GM03348 (cell line): ENCODE measurements at places on chromosomes 11 and 22.

DNA sequence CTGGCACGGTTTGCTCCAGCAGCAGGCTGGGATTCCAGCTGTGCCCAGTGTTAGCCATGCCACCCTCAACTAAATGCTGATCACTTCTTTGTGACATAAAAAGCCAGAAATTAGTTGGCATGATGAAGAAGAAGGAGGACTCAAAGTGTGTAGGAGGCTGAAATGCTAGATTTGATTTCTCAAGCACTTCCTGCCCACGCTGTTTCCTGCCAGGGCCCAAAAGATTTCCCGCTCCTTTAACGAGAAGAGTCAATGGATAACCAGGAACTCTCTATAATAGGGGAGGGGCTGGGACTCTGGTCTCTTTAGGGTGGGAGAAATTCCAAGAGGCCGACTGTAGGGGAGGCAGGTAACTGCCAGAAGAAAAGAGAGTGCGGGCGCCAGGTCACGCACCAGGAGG, 26.4 kb downstream of the APOL3 start:
- no peak for DNase-seq

DNA sequence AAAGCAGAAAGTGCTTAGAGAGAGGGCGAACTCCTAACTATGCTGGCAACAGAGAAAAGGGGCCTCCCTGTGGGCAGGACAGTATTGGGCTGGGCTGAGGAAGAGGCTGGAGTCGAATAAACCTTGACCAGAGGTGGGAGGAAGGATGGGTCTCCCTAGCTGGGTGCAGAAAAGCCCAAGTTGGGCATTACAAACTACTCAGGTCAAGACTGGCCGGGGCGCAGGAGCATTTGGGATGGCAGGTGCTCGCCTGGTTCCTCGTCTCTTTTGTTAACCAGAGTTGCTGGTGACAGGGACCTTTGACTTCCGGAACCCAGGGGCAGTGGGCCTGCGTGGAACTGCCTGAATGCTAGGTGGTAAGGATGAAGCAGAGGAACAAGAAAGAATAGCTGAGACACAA, 80.3 kb upstream of the SHISAL1 start:
- DNase-seq = no peak

- DNase-seq = no peak
Observed at GRCh38 chr11:19913893-19914249, 201.2 kb downstream of the NAV2 start.

DNA sequence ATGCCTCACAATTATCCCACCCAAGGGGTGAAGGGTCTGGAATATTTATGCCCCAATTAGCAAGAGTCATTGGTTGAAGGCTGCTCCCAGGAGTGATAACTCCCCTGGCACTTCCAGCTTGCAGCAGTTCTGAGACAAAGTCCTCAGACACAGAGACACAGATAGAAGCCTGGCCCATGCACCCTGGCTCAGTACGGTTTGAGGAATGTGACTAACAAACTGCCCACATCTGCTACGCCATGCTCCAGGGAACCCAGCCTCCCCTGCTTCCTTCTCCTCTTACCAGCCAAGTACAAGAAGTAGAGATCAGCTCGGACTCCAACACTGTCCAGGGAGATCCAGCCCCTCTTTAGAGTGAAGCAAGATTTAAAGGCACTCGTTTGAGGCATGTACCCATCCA, 48.5 kb upstream of the BMAL1 start:
- peak; percentile 60 for DNase-seq

DNA sequence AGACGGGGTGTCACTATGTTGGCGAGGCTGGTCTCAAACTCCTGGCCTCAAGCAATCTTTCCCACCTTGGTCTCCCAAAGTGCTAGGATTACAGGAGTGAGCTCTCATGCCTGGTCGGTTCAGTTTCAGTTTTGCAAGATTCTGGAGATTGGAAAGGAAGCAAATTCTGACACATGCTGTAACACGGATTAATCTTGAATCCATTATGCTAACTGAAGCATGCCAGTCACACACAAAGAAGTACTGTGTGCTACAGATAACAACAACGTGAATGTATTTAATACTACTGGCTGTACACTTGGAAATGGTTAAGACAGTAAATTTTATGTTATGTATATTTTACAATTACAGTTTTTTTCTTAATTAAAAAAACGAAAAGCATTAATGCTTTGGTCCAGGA, 107.6 kb downstream of the MED15 start:
- DNase-seq = no peak

DNA sequence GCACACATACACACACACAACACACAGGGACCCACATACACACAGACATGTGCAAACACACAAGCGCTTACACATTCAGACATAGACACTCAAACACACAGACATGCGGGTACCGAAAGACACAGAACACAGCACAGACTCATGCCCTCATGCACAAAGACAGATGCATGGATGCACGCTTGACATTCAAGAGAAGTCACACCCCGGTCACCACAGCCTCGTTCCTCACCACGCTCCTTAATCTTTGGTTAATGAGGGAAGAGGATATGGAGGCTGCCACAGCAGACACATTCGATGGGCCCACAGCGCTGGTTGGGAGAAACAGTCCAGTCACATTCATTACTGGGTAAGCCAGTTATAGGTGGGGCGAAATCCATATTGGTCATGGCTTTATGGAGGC, 51.9 kb upstream of the EIF3D start:
- DNase-seq = no peak

DNA sequence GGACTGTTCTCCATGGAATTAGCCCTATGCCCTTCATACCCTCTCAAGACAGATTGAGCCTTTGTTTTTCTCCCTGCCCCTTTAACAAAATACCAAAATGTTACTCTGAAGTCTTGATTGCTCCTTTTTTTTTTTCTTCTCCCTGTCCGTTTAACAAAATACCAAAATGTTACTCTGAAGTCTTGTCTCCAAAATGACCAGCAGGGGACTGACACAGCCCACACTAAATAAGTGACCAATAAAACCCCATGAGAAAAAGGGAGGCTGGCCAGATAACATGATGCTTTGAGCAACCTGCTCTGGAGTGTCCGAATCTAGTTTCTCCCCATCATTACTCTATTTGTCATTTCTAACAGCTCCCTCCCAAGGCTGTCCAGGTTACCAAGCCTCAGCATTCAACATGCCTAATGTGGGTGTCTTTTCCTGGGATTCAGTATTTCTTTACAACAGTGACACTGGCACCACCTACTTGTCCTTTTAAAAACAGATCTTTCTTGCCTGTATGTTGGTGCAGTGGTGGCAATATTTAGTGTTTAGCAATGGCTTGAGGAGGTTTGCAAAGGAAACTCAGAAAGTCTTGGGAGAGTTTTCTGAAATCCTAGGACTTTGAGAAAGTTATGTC, 42.7 kb upstream of the SLC1A2 start:
- no peak for DNase-seq

GRCh38 chr11:35661534-35661933, 1.0 kb upstream of the TRIM44 start:
- DNase-seq = no peak

GRCh38 chr11:45578316-45578715, 87.1 kb downstream of the CHST1 start:
- DNase-seq = no peak

DNA sequence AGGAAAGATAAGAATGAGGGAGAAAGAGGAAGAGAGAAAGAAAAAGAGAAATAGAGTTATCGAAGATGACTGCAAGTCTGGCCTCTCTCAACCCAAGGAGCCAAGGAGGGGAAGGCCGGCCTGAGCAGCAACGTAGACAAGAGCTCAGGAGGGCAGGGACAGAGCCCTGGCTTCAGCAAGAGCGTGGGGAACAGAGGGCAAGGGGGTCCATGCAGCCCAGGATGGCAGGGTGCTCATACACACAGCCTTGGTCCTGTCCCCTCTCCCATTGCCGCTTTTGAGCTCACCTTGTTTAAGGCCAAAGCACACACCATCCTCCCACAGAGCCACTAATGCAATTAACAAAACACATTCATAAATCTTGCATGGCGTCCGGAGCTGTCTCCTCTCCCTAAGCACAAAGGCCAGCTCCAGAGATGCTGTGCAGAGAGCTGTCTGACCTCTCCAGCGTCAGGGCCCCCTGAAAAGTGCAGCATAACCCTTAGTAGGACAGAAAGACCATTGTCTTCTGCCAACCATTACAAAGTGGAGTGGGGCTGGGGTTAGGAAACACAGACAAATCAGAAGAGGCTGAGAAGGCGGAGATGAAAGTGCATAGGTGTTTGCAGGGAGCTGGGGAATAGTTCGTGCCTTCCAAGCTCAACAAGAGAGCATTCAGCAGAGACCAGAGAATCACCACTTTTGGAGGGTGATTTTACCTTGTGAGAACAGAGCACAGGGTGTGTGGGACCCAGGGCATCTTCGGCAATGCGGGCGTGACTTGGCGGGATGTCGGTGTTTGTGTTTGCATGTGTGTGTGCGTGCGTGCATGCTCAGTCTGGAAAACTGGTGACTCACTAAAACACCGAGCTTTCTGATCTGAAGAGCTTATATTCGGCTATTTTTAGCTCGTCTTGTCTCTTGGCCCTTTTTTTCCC, 28.2 kb upstream of the JAM3 start:
- DNase-seq = no peak

DNA sequence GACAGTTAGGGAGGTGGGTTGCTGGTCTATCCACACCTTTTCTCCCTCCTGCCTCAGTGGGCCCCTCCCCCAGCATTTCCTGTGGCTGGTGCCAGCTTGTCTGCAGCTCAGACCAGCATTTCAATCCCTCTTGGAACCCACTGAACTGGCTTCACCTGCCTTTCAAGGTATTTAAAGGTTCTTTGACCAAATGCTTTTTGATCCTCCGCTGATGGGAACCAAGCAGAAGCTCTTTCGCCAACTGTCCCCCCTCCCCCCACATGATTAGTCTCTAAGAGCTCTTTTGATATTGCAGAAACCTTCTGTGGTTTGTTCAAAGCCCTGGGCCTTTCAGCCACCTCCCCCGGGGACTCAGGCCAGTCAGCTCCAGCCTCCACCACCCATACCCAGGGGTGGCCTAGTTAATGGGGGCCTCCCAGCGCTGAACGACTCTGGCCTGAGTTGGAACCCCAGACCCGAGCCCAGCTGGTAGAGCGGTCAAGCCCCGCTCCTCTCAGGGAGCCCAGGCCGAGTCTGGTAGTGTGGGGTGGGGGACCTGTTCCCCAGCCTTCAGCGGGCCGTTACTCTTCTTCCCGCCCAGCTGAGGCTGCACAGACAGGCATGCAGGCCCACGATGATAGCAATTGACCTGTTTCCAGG, 6.0 kb upstream of the SYT7 start:
- no peak for DNase-seq

DNA sequence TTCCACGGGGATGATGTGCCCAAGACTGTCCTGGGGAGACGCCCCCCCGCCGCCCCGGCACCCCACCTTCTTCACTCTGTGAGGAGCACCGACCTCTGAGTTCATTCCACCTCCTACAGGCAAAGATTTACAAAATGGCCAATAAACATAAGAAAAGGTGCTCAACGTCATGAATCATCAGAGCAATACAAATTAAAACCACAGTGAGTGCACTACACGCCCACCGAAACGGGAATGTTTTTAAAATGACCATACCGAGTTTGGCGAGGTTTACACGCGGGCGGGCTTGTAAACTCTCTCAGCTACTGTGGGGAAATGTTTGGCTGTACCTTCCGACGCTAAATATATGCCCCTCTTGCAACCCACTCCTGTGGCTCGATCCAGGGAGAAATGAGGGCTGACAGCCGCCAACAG, 7.9 kb downstream of the NPTXR start:
- DNase-seq = no peak

GRCh38 chr11:32987851-32988250, 27.8 kb upstream of the DEPDC7 start:
- no peak for DNase-seq

GRCh38 chr11:62539238-62539925, 7.2 kb downstream of the AHNAK start:
- DNase-seq = peak; percentile 95

- peak; percentile 53 for DNase-seq
Observed at GRCh38 chr22:28899199-28899853, 16.0 kb downstream of the ZNRF3 start.

DNA sequence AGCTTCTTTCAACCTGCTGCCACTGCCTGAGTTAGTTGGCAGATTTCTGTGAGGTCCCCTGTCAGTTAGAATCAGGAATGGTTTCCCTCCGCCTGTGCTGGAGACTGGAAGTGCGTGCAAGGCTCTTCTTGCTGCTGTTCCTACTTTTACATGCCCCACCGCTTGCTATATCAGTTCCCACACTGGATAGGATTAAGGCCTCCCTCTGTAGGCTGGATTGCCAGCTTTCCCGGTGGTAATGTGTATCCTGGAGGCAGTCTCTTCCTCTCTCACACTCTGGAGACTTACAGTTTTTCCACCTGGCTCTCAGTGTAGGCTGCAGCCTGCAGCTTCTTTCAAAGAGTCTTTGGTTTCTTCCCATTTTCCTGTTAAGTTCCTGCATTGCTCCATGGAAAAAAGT, 66.5 kb downstream of the ARHGAP42 start:
- no peak for DNase-seq

GRCh38 chr11:3136546-3137455, 28.3 kb downstream of the OSBPL5 start:
- no peak for DNase-seq

- no peak for DNase-seq
Observed at GRCh38 chr11:57466680-57467079, 6.4 kb downstream of the RTN4RL2 start.

DNA sequence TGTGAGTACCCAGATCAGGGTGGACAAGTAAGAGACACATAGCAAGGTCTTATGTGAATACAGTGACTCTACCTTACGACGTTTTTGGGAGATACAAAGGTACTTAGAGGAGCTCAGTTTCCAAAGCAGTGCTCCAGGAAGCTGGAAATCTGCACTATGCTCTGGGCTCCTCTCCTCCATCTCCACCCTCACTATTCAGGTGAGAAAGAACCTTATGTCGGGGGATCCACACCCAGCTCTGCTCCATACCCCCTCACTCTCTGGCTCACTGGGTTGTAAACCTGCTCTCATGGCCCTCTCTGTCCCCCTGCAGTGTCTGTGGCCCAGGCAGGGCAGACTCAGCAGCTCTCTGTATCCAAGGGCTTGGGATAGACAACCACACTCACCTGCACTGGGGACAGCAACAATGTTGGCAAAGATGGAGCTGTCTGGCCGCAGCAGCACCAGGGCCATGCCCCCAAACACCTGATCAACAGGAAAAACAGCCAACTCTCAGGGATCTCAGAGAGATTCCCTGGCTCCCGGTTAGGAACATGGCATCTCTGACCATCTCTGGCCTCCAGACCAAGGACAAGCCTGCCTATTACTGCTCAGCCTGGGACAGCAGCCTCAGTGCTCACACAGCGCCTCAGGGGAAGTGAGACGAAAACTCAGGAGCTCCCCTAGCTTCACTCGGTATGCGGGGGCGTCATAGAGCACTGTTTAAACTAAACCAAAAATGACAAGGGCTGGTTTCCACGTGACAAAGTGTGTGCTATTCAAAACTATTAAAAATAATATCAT, 60.9 kb upstream of the TOP3B start:
- no peak for DNase-seq

GRCh38 chr11:3156282-3156660, 8.8 kb downstream of the OSBPL5 start:
- DNase-seq = no peak

GRCh38 chr11:128392259-128392658, 195.1 kb downstream of the ETS1 start:
- DNase-seq = no peak
